ENCODE measurements at places on chromosomes 7 and 10.

GRCh38 chr7:79489371-79489770 lies 35.9 kb upstream of the MAGI2 start:
- DNase-seq, result no peak

DNA sequence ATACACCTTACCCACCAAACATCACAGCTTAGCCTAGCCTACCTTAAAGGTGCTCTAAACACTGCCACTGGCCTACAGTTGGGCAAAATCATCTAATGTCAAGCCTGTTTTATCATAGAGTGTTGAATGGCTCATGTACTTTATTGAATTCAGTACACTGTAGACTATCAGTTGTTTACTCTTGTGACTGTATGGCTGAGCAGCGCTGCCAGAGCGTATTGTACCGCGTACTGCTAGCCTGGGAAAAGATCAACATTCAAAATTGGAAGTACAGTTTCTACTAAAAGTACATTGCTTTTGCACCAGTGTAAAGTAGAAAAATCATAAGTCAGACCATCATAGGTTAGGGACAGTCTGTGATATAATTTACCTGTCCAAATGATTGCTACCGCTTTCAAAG lies 226.8 kb downstream of the PRPF18 start:
- no peak for DNase-seq

GRCh38 chr10:73906524-73907447 lies 4.1 kb upstream of the PLAU start:
- no peak for DNase-seq

DNA sequence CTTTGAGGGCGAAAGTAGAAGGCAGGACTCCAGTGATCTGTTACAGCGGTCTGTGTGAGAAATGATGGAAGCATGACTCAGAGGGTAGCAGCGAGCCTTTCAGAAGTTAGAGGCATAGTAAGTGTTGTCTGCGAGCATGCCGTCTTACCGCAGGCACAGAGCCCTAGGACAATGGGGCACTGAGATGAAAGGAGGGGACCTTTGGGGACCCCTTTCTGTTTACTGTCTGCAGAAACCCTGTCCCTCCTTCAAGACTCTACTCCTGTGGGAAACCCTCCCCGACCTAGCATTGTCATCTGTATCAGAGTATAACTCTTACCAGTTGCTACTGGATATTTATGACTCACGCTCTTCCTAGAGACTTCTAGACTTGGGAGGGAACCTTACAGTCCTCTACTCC lies 87.2 kb upstream of the AGK start:
- DNase-seq, result no peak

- no peak for DNase-seq
These were observed 313.1 kb downstream of the RPS24 start for GRCh38 chr10:78346721-78347120.

GRCh38 chr7:29556405-29557195 lies 7.0 kb upstream of the PRR15 start:
- no peak for DNase-seq

GRCh38 chr7:102236102-102236501 lies 50.6 kb upstream of the SH2B2 start:
- DNase-seq, result no peak

DNA sequence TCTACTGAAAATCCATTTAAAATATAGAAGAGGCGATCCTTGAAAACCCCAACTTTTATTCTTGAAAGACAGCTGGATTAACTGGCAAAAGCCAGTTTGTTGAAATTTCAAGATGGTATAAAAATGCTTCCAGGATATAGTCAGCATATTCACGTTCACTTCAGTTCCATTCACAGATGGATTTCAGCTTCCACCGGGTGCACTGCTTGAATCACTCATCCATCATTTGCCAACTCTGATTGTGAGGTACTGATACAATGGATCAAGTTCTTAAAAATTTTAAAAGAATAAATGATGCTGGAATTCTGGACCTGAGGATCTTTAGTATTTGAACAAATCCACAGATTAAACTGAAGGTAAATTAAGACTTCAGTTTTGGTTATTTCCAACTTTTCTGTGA lies 2.4 kb downstream of the PURB start:
- no peak for DNase-seq

GRCh38 chr7:157397731-157398691 lies 61.2 kb downstream of the DNAJB6 start:
- DNase-seq, result no peak

- DNase-seq, result no peak
These were observed 103.9 kb upstream of the STK17A start for GRCh38 chr7:43479042-43479441.

GRCh38 chr7:138768241-138768640 lies 29.6 kb upstream of the TMEM213 start:
- no peak for DNase-seq

GRCh38 chr10:24929904-24930303 lies 22.5 kb downstream of the PRTFDC1 start:
- DNase-seq, result no peak

DNA sequence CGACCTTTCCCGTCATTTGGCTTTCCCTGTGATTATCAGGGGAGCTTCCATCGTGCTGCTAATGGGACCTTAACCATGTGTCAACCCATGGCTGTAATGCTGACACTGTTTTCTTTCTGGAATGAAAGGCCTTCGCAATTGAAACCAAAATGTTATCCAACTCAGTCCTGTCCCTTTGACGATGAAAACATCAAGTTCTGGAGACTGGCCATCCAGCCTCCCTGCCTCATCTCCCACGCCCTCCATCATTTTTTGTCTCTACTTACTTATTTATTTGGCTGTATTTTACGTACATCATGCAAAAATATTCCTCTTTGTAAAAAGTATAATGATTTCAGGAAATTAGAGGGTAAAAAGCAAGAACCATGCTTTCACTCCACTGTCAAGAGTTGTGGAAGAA lies 69.8 kb downstream of the EGFR start:
- DNase-seq, result no peak

- DNase-seq, result no peak
These were observed 72.8 kb downstream of the PODXL start for GRCh38 chr7:131483586-131483985.

- DNase-seq, result no peak
These were observed 612.8 kb upstream of the MGMT start for GRCh38 chr10:128854204-128854603.

- DNase-seq, result no peak
These were observed 161.9 kb downstream of the SORCS3 start for GRCh38 chr10:104802941-104803340.

GRCh38 chr7:20220921-20221547 lies 3.9 kb upstream of the MACC1 start:
- DNase-seq, result no peak

DNA sequence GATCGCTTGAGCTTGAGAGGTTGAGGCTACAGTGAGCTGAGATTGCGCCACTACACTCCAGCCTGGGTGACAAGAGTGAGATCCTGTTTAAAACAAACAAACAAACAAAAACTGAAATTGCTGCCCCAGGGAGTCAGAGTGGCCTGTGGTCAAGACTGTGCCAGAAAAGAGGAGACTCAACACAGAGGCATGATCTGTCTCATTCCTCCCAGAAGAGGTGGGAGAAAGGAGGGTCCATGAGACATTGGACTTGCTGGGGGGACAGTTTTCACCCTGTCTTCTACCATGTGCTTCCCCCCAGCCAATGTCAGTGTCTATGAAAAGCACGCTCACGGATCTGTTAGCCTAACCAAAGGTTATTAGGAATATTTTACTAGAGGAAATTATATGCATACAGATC lies 3.2 kb downstream of the ZNF853 start:
- DNase-seq, result no peak

- DNase-seq, result no peak
These were observed 108.0 kb downstream of the CREB5 start for GRCh38 chr7:28520074-28521015.

GRCh38 chr10:117805139-117805538 lies 241.6 kb downstream of the RAB11FIP2 start:
- DNase-seq, result no peak

DNA sequence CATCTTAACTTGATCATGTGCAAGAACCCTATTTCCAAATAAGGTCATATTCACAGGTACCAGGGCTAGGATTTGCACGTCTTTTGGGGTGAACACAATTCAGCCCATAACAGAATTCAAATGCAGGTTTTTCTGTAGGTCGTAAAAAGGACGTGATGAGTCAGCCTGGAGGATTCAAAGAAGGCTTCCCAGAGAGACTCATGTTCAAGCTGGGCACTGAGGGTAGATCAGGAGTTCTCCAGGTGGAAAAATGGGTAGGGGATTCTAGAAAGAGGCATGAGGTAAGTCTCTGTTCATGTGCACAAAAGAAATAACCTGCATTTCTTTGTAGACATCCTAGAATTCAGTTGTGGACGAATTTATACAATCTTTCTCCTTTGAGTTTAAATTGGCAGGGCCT lies 160.4 kb downstream of the RPS24 start:
- DNase-seq, result no peak

DNA sequence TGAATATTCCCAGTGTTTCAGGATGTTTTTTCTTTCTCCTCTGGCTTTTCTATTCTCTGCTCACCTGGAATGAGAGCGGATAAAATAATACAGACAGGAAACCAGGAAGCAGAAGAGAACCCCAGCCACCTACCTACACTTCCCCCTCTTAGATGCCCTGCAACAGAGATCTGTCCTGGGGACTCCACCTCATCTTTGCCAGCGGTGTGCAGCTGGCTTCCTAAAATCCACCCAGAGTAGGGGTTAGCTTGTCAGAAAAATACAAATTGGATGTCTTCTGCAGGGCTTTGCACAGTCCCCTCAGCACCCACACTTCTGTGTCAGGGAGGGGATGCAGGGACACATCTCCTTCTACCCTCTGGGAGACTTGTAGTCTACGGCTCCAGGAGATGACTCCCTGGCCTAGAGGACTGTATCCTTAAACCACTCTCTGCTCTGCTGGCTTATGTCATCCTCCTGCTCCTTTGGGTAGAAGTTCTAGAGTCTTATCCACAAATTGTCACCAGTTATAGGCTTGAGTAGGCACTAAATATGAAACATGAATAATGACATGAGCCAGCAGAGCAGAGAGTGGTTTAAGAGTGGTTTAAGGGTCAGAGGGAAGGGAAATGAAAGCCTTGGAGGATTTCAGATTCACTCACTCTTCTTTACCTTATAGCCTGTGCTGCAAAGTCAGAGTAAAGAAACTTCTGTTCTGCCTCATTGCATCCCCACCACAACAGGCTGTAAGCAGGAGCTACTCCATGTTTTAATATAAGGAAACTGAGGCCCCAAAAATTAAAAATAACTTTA lies 749.4 kb downstream of the AUTS2 start:
- DNase-seq, result no peak

DNA sequence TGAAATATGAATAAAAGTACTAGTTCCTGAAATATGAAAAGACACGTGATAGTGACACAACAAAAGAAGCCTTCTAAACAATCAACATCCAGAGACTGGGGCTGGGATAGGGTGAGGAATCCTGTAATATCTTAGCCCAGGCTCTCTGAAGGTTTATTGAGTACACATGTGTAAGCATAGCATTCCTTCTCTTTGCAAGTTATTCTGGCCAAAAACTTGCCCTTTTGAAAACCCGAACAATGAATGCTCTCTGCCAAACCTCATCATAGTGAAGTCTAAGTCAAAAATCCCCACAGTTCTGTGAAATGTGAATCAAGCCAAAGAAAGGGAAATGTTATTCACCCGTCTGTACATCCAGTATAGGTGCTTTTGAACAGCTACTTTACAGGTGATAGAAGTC lies 11.6 kb downstream of the SEMA3D start:
- no peak for DNase-seq

- DNase-seq, result no peak
These were observed 153.4 kb downstream of the SORCS1 start for GRCh38 chr10:107011105-107011504.

DNA sequence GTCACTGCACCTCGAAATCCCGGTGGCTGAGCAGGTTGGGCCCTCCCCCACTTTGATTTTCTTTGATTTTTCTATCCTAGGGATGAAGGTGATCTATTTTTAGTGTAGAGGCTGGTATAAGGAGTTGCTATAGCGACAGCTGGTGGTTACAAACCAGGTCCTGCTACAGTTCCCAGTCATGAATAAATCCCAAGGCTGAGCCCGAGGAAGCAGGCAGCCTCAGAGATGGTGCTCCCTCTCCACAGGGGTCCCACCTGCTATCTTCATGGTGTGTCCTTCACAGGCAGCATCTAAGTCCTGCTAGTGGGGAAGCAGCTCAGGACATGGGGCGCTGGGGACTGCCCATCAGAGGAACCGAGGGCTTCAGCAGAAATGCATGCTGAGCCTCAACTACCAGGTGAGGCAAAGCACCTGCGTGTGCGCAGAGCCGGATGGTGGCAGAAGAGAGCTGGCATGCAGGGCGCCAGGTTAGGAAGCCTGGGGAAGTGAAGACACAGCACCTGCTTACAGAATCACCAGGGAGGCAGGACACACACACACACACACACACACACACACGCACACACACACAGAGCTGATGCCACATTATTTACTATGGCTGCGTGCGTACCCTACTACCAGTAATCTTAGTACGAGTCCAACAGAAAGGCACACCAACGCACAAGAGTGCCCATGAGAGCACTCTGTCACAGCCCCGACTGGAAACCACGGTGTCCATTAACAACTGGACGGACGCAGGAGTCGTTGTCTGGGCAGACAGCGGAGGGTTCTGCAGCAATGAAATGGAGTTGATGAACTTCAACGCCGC lies 150.9 kb downstream of the PRKAG2 start:
- peak; percentile 74 for DNase-seq
